ENCODE measurements at places on chromosomes 11 and 22.

DNA sequence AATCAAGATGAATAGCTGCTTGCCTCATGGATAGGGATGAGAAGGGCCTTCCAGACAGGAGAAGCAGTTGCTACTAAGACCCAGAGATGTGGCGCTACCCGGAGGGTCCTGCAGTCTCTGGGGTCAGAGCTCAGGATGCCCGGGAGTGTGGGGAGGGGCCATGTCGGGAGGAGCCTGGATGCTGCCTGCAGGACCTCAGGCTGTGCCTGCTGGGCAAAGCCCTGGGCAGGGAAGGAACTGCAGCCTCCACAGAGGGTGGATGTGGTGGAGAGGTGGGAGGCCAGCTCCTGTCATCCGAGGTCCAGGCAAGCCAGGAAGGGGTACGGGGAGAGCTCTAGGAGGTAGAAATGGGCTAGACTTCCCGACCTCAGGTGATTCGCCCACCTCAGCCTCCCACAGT is 11.0 kb downstream of the PRR5 start:
- no peak for DNase-seq

DNA sequence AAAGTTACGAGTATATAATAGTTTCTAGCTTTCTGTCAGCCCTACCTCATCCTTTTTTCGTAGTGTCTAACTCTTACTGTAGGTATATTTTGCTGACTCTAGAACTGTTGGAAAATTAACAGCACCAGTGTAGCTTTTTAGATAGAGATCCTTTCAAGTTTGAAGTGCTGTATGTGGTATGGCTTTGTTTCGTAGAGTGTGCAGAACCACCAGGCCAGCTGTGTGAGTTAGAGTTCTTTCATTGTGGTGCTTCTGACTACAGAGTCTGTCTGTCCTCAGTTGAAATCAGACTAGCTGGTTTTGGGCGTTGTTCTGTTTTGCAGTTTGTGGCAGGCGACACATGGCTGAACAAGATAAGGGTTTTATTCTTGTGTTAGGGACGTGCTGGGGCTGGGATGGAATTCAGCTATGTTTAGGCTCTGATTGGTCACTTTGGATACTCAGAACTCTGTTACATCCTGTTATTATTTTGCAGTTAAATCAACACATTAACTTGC is 3.2 kb downstream of the ARHGEF12 start:
- no peak for DNase-seq

GRCh38 chr11:110100476-110101240 is 7.5 kb downstream of the ZC3H12C start:
- DNase-seq = no peak

GRCh38 chr22:40261783-40262182 is 84.1 kb downstream of the TNRC6B start:
- DNase-seq = no peak

DNA sequence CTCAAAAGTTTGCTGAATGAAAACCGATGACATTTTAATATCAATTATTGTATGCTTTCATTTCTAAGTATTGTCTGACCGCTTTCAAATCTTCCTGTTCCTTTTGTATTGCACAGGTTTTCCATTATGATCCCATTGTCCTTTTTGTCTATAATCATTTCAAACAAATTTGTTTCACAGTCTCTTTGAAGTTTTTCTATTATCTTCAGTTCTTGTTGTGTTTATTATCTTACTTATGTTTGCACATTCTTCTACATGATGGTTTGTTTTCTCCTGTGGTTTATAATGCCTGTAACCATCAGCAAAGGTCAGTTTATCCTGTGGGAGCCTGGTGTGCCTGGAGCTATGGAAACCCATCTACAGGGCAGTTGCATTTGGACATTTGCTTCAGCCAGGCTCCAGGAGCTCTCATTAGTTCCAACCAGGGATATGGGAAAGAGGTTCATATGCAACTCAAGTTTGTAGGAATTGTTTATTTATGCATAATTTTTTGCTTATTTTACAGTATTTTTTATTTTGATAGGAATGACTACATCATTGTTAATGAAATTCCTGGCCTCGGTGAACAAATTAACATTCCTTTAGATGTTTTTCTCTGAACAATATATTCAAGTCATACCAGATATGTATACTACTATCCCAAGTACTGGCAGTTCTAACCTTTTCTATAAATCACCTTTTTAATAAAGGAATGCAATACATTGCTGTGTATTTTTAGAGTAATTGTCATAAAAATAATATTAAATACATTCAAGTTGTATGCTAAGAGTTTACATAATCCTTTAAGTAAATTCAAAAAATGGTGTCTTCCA is 179.2 kb downstream of the SBF2 start:
- no peak for DNase-seq

GRCh38 chr11:65498042-65498726 is 661 bp upstream of the MALAT1 start:
- peak; percentile 35 for DNase-seq

- no peak for DNase-seq
Measured at GRCh38 chr11:118961591-118961990, 5.5 kb downstream of the UPK2 start.

GRCh38 chr11:47516984-47517853 is 35.7 kb downstream of the CELF1 start:
- no peak for DNase-seq

- no peak for DNase-seq
Measured at GRCh38 chr11:95058621-95059020, 8.1 kb upstream of the SRSF8 start.

GRCh38 chr22:36731916-36732315 is 28.4 kb upstream of the CACNG2 start:
- no peak for DNase-seq

GRCh38 chr22:44292521-44292920 is 20.2 kb downstream of the SHISAL1 start:
- no peak for DNase-seq

DNA sequence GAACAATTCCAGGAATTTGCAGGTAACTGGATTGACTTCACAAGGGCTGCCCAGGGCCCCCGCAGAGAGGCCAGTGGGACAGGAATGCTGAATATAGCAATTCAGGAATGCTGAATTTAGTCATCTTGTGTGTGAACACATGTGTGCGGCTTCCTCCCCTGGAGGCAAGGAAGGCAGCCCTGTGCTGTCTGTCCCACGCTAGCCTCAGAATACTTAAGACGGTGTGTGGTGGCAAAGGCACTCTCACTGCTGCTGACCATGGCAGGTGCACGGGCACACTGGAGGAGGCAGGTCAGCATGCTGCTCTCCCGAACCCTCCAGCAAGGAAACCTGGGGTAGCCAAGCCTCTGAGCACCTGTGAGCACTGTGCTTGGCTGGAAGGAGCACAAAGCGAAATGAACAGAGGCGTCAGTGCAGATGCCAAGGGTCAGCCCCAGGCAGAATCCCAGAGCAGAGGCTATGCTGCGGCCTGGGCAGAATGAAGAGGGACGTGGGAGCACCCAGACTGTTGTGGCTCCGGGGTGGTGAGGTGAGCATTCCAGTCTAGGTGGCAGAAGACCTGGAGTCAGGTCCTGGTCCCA is 2.7 kb downstream of the GNAZ start:
- DNase-seq = no peak

DNA sequence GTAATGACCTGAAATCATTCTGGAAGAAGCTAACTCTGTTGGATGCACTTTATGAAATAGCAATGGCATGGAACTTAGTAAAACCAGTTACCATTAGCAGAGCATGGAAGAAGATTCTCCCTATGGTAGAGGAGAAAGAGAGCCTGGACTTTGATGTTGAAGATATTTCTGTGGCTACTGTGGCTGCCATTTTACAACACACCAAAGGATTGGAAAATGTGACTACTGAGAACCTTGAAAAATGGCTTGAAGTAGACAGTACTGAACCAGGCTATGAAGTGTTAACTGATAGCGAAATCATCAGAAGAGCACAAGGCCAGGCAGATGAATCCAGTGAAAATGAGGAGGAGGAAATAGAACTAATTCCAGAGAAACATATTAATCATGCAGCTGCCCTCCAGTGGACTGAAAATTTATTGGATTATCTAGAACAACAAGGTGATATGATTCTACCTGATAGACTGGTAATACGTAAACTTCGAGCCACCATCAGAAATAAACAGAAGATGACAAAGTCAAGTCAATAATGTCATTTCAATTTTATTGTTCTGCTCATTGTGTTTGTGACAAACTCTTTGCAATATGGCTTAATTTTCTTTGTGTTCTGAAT is 2.0 kb downstream of the JRKL start:
- no peak for DNase-seq

DNA sequence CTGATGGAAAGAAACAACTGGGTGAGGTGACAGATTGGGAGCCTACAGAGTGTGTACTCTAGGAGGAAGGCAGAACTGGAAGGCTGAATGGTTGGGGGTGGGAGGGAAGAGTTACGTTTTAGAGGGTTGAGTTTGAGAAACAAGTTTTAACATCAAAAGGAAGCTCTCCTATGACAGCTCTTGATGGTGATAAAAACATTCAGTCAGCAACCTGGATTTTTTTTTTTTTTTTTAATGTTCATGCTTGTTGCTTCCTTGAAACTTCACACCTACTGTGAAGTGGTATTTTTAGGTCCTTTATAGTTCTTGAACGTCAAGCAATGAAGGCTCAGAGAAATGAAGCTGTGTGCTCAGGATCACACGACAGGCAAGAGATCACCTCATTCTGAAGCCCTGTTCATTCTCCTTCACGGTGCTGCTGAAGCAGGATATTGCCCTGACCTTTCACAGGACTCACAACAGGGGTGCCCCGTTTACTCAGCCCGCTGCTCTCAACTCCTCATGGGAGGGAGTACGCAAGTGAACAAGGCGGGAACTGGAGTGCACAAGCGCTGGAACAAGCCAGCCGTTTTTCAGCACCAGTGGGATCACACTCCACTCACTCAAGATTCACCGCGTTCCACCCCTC is 1.6 kb upstream of the TMEM109 start:
- DNase-seq = no peak

DNA sequence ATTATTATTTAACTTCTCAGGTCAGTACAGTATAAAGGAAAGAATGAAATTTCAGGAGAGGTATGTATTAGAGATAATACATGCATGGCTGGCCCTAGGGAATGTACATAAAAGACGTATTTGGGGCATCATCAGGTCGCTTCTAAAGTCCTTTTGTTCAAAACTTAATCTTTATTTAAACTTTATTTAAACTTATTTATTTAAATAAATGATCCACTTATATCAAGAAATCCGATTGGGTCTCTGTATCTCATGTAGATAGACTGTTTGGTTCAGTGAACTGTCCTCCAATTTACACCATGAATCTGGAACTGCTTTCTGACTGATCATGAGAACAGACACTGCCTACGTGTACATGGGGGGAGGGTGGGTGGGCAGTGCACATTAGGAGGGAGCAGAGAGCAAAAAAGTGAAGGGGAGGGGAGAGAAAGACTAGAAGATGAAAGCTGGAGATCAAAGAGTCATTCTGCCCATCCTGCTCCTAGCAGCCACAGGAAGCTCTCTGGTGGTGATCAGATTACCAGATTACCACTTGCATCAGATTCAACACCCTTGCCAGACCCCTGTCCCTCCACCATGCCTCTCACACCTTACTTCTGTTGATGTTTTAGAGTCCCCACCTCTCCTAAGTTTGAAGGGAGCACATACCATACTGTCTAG is 92.1 kb upstream of the MTMR2 start:
- DNase-seq = peak; percentile 17

DNA sequence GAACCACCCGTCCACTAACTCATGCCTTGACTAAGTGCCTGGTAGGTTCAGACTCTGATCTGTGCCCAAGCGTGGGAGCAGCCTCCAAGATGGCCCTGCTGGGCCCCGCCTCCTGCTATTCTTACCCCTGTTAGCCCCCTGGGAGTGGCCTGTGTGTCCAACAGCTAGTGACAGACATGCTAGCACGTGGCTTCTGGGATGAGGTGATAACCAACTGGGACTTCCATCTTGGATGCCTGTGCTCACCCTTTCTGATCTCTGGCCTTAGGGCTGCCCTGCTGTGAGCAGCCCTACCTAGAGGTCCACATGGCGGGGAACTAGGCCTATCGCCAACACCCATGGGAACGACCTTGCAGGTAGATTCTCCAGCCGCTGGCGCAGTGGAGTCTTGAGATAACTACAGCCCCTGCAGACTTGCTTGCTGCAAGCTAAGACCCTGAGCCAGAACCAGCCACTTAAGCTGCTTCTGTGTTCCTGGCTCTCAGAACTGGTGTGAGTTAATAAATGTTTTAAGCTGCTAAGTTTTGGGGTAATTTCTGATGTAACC is 2.7 kb downstream of the MRPL21 start:
- DNase-seq = no peak

DNA sequence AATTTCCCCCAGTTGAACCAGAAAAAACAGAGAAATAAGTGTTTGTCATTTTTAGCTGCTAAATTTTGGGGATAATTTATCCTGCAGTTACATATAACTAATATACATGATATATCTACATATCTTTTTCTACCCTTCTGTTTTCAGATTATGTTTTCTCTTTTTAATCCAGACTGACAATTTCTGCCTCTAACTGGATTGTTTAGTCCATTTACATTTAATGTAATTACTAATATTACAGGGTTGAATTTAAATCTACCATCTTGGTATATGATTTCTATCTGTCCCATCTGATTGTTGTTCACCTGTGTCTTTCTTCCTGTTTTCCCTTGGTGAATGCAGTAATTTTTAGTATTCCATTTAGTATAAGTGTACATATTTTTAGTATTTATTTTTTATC is 5.7 kb downstream of the NNMT start:
- DNase-seq = no peak

DNA sequence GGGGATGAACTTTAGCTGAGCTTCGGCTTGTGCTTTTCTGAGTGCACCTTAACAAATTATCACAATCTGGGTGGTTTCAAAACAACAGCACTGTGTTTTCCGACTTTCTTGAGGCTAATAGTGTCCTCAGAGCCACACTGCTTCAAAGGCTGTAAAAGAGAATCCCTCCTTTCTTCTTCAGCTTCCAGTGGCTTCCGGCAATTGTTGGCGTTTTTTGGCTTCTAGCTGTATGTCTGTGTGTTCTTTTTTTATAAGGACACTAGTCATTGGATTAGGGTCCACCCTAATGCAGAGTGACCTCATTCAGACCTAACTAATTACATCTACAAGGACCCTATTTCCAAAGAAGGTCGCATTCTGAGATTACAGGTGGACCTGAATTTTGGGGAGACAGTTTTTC is 30.6 kb downstream of the KIAA1671 start:
- DNase-seq = no peak

DNA sequence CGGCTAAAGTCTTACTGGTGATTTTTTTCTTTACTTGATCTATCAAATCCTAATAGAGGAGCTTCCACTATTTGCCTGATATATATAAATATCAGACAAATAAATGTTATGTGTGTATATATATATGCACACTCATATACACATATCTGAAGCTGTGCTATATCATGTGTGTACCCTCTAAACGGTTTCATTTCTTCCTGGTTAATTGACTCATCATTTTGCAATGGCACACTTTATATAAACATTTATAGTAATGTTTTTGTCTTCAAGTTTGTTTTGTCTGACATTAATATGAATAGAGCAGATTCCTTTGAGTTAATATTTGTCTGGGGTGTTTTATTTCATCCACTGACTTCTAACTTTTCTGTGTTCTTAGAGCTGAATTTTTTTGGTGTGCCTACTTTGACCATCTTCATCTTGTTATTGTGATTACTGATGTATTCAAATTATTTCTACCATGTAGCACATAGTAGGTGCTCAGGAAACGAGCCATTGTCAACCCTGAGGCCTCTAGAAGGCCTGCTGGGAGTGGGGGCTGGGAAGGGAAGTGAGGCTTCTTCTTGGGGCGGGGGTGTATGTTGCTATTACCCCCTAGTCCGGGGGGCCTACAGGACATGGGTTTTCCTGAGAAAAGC is 82.6 kb downstream of the LRRC32 start:
- no peak for DNase-seq

GRCh38 chr11:74006743-74007304 is 2.1 kb downstream of the UCP3 start:
- DNase-seq = no peak

Data from GM13977 (cell line).